NCI-H1436 treated with DMSO at 0.1 percent for 48 hours (cell line): ENCODE measurements at places on chromosomes 1 and 21.
A peak's percentile ranks its signal among the peaks of the same experiment; 100 is the strongest.

- DNase-seq, result no peak
Measured at GRCh38 chr21:31042080-31042464, 3.8 kb upstream of the KRTAP19-8 start.

- no peak for DNase-seq
Measured at GRCh38 chr1:235841938-235842545, 24.7 kb downstream of the LYST start.

DNA sequence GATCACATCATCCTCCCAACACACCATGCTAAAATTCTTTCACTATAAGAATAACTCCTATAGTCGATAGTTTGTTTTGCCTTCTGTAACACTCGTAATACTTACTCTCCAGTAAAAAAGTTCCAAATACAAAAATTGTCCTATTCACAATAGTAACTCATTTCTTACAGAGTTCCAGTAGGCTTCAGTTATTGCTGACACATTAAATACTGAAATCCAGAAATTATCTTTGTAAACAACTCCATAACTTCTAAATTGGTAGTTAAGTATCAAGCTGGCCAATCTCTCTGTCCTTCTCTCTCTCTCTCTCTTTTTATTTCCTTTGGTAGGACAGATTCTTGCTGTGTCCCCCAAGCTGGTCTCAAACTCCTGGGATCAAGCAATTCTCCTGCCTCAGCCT is 49.6 kb upstream of the FOXD3 start:
- no peak for DNase-seq

DNA sequence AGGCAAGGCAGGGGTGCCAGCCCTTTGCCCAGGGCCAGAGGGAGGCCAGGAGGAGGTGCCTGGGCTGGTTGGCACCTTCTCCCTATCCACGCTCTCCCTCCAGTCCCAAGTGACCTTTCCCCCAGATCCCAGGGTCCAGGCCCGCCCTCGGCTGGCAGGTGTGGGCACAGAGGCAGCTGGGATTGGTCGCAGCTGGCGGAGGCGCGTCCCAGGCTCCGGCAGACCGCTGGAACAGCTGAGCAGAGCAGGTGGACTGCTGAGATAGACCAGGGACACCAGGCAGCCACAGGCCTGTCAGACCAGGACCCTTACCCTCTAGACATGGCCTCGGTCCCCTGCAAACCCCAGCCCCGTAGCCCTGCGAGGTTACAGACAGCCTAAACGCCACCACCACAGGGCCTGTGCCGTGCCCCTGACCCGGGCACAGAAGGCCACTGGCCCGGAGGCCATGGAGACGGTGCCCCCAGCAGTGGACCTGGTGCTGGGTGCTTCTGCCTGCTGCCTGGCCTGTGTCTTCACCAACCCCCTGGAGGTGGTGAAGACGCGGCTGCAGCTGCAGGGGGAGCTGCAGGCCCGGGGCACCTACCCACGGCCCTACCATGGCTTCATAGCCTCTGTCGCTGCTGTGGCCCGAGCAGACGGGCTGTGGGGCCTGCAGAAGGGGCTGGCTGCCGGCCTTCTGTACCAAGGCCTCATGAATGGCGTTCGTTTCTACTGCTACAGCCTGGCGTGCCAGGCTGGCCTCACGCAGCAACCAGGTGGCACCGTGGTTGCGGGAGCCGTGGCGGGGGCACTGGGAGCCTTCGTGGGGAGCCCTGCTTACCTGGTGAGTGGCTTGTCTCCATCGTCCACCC is at the start of gene SLC25A34:
TSS of gene SLC25A34 (plus strand) at position 221 of the 854 bp plus-strand sequence. CDS start at position 449, 228 bp downstream.
- no peak for DNase-seq

DNA sequence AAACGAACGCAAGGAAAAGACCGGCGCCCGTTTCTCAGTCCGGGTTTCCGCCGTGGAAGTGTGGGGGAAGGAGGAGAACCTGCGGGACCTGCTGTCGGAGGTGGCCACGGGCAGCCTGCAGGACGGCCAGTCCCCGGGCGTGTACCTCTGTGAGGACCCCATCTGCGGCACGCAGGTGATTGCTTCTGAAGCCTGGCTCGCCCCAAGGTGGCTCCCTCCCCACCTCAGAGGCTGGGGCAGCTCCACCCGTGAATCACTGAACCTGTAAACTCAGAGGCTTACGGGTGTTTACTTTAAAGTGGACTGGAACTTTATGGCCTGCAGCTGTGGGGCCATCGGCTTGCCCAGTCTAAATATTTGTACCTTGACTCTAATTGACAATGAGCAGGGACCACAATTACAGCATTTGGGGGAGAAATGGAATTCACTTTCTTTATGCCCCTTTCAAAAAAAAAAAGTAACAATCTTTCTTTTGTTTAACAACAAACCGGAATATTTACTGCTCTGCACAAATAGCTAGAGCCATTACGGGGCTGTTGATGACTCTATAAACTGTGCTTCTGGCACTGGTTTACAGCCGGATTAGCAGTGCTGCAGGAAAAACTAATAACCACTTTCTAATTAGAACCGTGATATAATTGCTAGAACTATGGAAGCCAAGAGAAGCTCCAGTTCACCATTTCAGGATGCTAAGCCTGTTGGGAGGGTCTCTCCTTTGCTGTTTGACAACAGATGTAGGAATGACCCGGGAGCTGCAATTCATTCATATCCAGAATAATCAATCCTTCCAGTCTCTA is 454.8 kb downstream of the KIF26B start:
- no peak for DNase-seq

DNA sequence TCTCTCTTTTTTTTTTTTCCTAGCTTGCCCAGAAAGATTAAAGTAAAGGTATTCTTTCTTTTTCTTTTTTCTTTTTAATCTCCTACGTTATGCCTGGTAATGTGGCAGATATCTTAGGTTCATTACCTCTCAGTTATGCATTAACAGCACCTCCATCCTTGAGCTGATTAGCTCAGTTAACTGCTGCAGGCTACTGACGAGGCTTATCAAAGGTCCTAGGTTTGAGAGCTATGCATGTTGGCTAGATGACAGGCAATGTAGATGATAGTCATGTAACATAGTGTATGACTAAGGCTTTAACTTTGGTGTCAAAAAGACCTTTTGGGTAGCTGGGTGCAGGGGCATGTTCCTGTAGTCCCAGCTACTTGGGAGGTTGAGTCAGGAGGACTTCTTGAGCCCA is 53.7 kb upstream of the CACYBP start:
- no peak for DNase-seq

DNA sequence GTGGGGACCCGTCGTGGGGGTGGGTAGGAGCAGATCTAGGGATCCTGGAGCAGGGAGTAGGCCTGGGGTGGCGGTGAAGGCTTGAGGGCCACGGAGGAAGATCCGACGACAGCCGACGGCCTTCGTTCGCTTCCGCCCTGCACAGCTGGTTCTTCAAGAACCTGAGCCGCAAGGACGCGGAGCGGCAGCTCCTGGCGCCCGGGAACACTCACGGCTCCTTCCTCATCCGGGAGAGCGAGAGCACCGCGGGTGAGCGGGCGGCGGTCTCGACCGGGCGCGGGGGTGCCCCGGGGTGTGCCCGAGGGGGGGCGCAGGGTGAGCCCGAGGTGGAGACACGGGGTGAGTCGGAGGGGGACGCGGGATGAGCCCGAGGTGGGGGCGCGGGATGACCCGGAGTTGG is 16.5 kb upstream of the HDAC1 start:
- no peak for DNase-seq

DNA sequence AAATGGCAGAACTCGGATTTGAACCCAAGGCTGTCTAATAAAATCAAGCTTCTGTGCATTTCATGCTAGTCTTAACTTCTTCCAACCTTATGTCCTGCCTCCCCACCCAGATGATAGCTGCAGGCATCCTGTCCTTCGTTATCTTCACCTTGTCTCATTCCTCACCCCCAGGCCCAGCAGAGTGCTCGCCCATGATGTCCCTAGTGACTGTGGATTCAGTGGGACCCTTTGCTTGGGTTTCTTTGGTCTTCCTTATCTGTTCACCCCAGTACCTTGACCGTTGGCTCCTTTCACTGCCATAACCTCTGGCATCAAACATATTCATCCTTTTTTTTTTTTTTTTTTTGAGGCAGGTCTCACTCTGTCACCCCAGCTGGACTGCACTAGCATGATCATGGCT is 5.6 kb upstream of the BSDC1 start:
- no peak for DNase-seq

DNA sequence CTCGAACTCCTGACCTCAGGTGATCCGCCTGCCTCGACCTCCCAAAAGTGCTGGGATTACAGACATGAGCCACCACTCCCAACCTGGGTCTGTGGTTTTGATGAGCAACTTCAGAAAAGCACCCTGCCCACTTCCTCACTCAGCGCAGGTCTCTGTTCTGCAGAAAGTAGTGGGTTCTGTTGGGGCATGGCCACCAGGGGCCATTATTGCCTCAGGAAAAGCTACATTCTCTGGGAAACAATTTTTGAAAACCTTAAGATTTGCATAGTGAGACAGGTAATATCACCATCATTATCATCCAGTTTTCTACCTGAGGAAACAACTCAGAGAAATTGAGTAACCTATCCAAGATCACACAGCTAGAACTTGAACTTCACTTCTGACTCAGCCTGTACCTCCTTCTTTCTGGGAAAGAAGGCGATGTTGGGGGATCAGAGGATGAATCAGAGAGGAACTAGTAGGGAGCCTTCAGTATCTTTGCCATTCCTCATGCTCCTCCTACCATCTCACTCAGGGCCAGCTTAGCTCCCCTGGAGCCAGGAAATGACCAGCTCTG is 7.1 kb upstream of the NES start:
- no peak for DNase-seq

- no peak for DNase-seq
Measured at GRCh38 chr21:38804030-38804788, 1.5 kb upstream of the ETS2 start.

- DNase-seq, result no peak
Measured at GRCh38 chr1:237470712-237471338, 419.9 kb downstream of the ZP4 start.

GRCh38 chr1:30901798-30902581 is 6.6 kb downstream of the SDC3 start:
- no peak for DNase-seq

DNA sequence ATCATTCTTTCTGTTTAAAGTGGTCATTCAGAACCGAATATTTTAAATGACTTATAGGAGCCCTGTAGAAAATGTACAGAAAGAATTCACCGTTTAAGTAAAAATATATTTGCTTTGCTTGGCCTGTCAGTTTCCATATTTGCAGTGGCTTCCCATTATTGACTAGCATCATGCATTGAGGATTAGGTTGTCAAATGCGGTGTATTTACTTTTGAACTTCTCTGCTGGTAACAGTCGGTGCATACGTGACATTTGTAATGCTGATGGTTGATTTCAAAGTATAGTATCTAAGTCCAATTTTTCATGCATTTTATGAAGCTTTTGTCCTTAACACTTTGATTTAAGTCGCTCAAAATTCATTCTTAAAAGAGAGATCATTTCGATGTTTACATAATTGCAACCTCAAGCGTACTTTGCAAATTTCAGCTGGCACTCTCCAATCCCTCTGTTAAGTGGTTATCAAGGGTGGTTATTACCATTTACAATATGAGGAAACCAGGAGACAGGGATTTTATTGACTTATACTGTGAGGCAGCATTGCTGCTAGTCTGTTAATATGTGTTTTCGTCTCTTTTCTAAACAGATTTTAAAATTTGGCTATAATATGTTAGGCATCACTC is 201.6 kb downstream of the SDCCAG8 start:
- no peak for DNase-seq

GRCh38 chr1:30748098-30748698 is 9.4 kb downstream of the LAPTM5 start:
- DNase-seq, result peak; percentile 61

- no peak for DNase-seq
Measured at GRCh38 chr1:205803986-205804385, 9.0 kb downstream of the SLC41A1 start.

GRCh38 chr1:176691251-176692228 is 228.6 kb downstream of the PAPPA2 start:
- DNase-seq, result peak; percentile 5

DNA sequence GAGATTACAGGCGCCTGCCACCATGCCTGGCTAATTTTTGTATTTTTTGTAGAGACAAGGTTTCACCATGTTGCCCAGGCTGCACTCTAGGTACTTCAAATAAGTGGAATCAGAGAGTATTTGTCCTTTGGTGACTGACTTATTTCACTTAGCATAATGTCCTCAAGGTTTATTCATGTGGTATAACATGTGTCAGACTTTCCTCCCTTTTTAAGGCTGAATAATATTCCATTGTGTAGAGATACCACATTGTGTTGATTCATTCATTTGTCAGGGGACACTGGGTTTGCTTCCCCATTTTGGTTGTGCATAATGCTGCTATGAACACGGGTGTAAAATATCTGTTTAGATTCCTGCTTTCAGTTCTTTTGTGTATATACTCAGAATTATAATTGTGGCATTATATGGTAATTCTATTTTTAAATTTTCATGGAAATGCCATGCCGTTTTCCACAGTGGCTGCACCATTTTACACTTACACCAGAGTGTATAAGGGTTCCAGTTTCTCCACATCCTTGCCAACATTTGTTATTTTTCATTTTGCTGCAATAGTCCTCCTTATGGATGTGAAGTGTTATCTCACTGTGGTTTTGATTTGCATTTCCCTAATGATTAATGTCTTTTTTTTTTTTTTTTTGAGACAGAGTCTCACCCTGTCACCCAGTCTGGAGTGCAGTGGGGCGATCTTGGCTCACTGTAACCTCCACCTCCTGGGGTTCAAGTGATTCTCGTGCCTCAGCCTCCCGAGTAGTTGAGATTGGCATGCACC is 35.1 kb downstream of the IL6R start:
- no peak for DNase-seq

DNA sequence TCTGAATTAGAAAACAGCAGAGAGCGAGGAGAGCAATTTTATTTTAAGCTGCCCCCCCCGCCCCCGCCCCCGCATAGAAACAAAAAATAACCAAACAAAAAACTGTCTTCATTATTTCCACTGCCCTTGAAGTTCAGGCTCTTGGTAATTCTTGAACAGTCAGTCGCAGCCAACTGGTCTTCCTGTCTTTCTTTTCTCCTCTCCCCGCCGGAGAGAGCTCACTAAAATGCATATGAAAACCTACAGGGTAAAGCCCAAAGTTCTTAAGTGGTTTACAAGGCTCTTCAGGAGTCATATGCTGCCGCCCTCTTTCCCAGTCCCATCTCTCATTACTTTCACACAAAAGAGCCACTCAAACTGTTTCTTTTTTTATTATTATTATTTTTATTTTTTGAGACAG is 1.1 kb upstream of the ANKRD35 start:
- DNase-seq, result no peak

GRCh38 chr1:112172294-112172882 is 182.9 kb upstream of the KCND3 start:
- DNase-seq, result no peak

DNA sequence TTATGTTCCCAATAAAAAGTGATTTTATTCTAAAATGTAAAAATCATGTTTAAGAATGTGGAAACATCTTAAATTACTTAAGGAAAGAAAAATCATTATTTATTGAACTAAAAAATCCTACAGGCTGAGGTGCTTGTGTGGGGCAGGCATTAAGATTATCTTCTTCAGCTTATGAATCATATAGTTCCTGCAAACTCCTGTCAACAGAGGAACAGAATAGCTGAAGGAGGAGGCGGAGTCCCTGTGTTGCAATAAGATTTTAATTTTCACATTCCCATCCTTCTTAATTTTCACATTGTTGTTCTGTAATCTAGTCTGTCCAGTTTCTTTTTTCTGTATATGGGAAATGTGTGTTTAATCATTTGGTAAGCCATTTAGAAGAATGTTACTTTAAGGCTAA is 20.6 kb upstream of the OLFML3 start:
- DNase-seq, result no peak

GRCh38 chr1:225440380-225441221 is 12.8 kb upstream of the LBR start:
- DNase-seq, result no peak

- DNase-seq, result no peak
Measured at GRCh38 chr1:214187121-214187900, 93.6 kb upstream of the SMYD2 start.
